ENCODE measurements at places on chromosomes 2 and 18.

DNA sequence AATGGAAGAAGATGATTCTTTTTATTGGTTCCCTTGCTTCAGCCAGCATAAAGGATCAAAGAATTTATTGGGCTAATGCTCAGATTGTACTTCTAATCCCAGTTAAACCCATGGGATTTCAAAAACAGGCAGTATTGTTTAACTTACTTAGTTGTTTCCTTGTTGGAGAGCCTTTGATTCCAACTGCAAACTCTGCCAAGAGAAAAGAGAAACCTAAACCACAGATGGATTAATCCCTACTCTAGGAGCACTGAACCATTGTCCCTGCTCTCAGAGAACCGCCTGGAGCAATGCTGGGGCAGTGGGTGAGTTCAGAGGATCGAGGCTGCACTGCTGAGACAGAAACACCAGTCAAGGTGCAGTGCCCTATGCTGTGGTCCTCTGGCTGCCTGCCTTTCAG is 44.9 kb upstream of the SIGLEC15 start:
- DNase-seq, result no peak

GRCh38 chr18:25827961-25828561 is 262.4 kb downstream of the SS18 start:
- DNase-seq, result no peak

DNA sequence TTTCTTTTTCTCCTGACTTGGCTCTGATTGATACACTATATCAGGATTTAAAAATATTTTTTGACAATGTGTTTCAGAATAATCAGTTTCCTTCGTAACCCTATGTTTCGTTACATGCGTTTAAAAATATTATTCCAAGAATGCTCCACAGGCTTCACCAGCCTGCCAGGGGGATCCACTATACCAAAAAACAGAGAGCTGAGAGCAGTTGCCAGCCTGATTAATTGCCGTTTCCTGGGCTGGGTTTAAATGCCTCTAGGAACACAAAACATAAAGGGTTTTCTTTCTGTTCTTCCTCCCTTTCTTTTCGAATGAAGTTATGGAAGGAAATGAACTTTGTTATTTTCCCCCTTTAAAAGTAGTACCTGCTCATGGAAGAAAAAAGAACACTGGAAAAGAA is 47.9 kb downstream of the LRRFIP1 start:
- DNase-seq, result no peak

- DNase-seq, result no peak
Observed at GRCh38 chr2:45293182-45293581, 283.9 kb upstream of the SIX2 start.

- DNase-seq, result peak; percentile 32
Observed at GRCh38 chr2:124804014-124804940, 779.2 kb downstream of the CNTNAP5 start.

DNA sequence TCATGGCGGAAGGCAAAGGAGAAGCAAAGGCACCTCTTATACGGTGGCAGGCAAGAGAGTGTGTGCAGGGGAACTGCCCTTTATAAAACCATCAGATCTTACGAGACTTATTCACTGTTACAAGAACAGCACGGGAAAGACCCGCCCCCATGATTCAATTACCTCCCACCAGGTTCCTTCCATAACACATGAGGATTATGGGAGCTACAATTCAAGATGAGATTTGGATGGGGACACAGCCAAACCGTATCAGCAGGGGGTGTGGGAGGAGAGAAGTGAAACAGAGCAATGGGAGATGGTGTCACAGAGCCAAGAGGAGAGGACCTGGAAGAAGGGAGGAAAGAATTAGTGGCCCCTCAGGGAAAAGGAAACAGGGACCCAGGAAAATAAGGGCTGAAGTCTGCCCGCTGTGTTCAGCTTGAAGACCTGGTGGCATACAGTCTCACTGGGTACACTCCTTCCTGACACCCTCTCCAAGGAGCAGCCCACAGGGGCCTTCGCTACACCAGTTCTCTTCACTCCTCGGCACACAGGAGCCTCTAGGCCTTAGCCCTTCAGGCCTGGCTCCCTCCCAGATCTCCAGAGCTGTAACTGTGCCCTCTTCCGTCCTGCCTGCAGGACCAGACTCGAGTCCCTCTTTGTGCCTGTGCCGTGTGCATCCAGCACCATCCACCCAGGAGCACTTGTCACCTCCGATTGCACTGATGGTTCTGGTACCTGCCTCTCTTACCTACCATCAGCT is 262.1 kb downstream of the EIPR1 start:
- DNase-seq, result no peak

- no peak for DNase-seq
Observed at GRCh38 chr18:59932401-59932800, 32.6 kb downstream of the PMAIP1 start.

DNA sequence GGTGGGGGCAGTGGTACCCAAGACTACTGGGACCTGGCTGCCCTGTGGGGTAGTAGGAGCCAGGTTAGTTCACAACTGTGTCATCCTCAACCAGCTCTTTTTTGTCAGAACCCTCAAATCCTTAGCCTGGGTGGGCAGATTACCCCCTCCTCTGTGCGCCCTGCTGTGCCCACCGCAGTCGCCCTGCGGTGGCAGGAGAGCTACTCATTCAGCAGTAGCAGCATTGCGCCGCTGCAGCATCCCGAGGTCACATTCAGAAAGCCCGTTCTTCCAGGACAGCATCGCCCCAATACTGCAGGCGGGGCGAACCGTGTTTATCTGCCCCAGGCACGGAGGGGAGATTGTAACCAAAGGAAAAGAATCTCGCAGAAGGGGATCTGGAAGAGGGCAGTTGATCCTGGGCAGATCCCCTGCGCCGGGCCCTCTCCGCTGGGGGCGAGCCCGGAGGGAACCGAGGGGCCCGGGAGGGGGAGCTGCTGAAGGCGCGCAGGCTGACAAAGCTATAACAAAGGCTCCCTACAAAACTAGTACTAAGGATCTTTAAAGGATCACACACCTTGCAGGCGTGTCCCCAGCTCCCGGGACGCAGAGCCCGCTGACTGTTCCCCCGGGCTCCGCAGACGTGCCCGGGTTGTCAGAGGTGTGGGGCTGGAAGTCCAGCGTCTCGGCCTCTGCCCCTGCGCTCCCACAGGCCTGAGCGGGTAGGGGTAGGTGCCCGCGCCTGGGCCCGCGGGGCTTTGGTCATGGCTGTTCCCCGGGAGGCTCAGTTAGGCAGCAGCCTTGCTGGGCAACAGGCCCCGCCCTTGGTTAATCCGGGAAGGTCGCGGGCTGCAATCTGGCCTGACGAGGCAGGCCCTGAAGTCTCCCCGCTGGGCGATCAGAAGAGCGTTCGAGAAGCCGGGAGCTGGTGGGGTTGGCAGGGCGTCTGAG is 13.2 kb downstream of the POU3F3 start:
- no peak for DNase-seq

- no peak for DNase-seq
Observed at GRCh38 chr2:48165070-48165753, 258.9 kb upstream of the FBXO11 start.

DNA sequence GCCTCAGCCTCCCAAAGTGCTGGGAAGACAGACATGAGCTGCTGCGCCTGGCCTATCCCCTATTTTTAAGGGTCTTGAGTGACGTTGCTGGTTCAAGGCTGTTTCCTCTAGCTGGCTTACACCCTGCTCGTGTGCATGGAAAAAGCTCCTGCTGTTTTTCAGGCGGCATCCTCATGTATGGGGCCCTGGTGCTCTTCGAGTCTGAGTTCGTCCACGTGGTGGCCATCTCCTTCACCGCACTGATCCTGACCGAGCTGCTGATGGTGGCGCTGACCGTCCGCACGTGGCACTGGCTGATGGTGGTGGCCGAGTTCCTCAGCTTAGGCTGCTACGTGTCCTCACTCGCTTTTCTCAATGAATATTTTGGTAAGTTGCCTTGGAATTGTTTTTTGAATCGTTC is 22.0 kb upstream of the NFATC1 start:
- DNase-seq, result no peak

GRCh38 chr18:42414756-42415454 is 459.9 kb downstream of the PIK3C3 start:
- peak; percentile 73 for DNase-seq

GRCh38 chr2:70321370-70321769 is 19.5 kb upstream of the FAM136A start:
- DNase-seq, result no peak

DNA sequence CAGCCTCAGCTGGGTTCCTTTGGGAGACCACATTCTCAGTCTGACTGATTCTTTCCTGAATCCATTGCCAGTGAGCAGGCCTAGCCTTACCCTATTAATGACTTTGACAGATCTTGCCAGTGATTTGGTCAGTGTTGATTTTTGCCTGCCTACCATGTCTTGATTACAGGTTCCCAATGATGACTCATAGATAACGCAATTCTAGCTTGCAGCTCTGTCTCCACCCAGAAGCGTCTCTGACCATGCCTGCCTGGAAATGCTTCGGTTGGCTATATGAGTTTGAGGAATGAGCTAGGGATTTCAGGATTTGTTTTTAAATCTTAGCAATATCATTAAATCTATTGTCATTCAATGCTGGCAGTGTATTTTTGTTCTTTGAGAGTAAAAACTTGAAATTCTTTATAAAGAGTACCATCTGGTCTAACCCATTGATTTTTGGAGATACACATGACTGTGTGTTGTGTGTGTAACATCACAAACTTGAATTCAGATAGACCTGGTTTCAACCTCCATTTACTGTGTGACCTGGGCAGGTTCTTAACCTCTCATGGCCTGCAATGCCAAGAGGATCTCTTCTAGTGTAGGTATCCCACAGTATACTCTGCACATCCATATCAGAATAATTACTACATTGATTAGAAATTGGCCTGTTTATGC is 57.0 kb downstream of the CCDC150 start:
- peak; percentile 93 for DNase-seq

- no peak for DNase-seq
Observed at GRCh38 chr2:149119368-149119767, 80.9 kb downstream of the LYPD6B start.

GRCh38 chr2:213806125-213806726 is 522.0 kb downstream of the SPAG16 start:
- DNase-seq, result peak; percentile 38

- no peak for DNase-seq
Observed at GRCh38 chr2:186751078-186751477, 57.2 kb downstream of the FAM171B start.

GRCh38 chr2:7057865-7058400 is 140.7 kb downstream of the RNF144A start:
- no peak for DNase-seq

- DNase-seq, result no peak
Observed at GRCh38 chr18:46406539-46406932, 250.5 kb downstream of the LOXHD1 start.

Measured in bronchial epithelial cell (primary cell).